NCI-H1930 (cell line): ENCODE measurements at places on chromosomes 7 and 10.
A peak's percentile ranks its signal among the peaks of the same experiment; 100 is the strongest.

GRCh38 chr7:78226059-78226719 is 427.6 kb downstream of the PHTF2 start:
- DNase-seq: peak; percentile 5

DNA sequence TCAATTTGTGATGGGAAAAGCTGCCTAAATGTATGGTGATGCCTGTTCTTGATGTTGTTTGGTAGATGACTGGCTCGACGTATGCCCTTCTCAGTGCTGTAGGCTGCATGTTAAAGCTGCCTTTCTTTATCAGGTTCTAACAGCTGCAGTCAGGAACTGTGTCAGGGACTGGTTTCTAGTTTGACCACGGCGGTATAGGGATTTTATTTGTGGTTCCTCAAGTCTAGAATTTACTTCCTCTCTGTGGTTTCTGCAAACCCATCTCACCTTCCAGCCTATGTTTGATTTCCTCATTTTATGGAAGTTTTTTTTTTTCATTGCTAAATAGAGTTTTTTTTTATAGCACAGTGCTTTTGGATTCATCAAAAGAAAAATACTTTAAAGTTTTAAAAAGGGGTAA is 26.5 kb downstream of the LMTK2 start:
- DNase-seq: no peak

DNA sequence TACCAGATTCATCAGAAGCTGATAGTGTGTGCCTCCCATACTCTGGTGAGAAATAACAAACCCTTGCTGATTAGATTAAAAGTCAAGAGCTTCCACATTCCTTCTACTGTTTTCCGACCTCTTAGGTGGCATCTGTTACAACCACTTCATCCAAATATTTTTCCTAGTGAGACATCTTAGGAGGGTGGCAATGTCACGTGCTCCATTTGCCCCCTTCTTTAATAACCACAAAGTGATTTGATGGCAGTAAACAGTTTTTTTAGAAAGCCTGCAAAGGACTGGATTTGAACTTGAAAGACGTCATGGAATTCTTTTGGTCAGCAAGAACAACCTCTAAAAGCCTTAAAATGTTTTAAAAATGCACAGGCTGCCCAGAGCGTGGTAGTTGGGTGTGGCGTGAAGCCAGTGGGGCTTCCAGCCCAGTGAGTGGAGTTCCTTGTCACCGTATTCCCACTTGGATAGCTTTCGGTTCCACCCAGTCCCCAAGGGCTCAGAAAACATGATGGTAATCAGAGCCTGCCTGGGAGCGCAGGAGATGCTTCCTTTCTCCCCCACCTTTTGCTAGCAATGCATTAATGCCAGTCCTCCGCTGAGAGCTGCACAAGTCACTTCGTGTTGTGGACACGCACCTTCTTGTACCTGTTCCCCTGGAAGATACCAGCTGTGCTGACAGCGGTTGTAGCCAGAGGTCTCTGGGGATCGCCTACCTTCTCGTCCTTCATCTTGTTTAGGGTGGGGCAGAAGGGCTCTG is 256.4 kb downstream of the KIAA1217 start:
- no peak for DNase-seq

DNA sequence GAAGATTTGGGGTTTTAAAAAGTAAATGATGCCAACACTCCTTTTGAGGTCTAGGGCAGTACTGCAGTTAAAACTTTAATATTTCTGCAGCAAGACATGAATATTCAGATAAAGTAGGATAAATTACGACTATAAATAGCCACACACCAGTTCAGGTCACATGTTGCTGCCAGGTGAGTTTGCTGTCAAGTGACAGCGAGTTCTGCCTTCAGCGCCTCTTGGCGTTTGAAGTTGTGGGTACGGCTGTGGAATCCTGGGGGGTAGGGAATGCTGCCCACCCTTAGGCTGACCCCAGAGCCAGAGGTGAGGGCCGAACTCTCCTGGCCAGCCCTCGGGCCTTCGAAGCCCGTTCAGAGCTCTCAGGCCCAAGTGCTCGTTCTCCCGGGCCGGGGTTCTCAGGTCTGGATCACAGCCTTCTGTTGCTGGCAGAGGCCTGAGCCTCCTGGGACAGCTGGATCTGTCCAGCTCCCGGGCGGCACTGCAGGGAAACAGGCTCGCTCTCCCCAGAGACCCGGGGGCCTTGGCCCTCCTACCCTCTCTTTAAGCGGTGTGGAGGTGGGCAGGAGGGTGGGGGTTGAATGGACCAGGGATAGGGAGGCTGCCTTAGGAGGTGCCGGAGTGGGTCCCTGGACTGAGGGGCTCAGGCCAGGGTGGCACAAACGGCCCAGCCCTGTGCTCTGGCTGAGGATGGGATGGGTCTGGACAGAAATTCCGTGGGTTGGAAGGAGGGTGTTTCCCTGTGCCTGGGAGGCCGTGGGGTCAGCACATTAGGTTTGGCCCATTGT is 5.4 kb downstream of the BRI3 start:
- no peak for DNase-seq

DNA sequence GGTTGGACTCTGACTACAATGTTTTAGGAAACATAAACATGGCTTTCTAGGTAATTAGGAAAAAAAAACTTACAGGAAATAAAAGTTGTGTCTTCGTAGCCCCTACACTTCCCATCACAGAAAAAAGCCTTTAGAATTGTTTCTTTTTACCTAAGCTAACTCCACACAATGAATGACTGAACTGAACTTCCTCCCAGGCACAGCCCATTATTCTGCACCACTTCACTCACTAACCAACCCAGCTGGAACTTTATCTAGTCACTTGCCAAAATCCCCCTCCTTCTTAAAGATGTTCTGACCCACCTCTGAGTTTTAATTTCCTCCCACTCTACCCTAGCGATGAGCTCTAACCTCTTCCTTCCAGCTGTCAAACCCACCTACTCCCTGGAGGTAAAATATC is 91.7 kb upstream of the MEOX2 start:
- no peak for DNase-seq

DNA sequence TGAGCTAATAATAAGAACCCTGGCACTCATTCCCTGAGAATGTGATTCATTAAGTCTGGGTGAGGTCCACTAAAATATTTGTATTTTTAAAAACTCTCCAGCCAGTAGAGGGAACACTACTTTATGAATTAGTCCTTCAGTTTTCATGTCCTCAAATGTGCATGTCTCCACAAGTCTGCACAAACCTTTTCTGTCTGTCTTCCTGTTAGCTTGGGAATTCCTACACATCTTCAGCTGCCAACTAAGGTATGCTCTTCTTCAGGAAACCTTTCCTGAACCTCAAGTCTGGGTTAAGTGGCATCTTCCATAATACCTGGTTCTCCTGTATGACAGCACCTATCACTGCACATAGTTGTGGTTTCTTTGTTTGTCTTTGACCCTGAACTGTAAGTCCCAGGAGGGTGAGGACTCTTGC is 119.6 kb upstream of the MKX start:
- no peak for DNase-seq

DNA sequence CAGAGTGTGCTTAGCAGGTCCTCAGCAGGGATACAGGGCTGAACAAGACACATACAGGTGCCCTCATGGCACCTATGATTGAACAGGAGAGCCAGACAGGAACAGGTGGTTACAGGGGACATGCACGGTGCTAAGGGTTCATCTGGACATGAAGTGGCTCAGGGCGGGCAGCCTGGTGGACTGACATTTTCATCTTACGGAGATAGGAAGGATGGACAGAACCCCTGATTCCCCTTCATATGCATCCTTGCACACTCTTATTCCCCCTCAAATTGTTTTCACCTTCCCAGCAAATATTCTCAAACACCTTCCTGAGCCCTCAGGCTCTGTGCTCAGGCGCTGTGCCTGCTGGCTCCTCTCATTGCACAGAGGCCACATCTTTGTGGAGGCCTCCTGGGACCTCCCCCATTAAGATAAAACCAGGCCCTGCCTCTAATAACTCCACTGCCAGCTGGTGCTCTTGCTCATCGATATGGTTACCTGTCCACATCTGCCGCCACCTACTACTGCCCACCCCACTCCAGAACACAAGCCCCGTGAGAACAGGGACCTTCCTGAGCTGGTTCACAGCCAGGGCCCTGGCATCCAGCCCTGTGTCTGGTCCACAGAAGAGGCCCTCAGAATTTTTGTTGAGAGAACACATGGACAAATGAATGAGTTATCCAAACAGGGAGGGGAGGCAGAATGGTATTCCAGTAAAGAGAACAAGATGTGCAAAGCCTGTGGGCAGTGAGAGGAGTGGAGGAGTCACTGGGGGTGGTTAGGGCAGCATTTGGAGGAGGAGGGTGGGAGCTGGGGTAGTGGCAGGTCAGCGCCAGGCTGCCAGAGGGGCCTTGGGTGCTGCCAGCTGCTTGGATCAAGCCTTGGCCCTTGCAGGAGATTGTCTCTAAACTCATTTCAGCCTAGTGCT is 68.9 kb upstream of the AQP1 start:
- DNase-seq: no peak

- no peak for DNase-seq
These were observed 18.7 kb upstream of the DDIT4 start for GRCh38 chr10:72254813-72255568.

DNA sequence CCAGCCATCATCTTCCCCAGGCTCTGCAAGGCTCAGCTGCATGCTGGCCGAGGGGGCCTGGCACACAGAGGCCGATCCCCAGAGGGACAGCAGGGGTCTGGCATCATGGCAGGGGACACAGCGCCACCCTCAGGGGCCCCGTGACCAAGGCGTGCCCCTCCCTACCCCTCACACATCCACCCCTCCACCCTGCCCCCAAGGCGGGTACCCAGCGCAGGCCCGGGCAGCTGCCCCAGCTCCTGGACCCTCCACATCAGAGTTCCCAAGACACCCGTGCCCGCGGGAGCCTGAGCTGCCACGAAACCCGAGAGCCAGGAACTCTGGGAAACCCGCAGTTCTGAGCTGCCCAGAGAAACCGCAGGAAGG is 46.5 kb upstream of the TNRC18 start:
- DNase-seq: no peak

- DNase-seq: no peak
These were observed 112.2 kb downstream of the CYTH3 start for GRCh38 chr7:6160191-6160623.

DNA sequence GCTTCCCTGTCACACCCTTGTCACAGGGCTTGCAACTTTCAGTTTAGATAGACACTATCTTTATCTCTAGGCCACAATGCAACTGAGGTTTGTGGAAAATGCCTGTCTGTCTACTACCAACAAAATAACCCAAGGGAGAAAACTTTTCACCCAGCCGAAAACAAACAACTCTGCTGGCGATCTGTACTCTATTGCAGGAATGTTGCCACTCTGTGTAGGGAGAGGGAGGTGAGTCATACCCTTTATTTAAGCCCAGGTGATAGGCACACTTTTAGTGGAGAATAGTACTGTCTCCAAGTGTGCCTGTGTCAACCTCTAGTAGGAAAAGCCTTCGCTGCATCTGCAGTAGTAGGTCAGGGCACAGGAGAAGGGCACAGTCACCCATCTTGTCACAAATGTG is 108.3 kb downstream of the SLC25A40 start:
- DNase-seq: no peak

DNA sequence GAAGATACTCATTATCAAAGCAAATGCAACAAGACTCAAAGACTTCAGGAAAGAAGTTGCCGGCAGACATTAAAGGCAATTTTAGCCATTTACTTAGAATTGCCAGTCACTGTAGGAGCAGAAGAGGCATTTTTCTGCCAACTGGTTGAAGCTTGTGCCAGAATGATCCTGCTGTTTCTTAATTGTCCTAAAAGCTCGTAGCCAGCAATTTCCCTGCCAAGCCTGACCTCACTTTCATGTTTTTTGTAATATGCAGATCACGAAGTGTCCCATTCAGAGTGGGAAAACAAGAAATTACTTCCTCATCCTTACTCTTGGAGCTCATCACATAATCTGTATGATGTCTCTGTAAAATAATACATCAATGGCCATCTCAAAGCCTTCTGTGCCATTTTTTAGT is 130.9 kb upstream of the ANKRD1 start:
- DNase-seq: no peak

- no peak for DNase-seq
These were observed 169.7 kb downstream of the NEURL1 start for GRCh38 chr10:103663236-103663635.

- DNase-seq: no peak
These were observed 8.2 kb upstream of the GET4 start for GRCh38 chr7:868189-868486.

- DNase-seq: no peak
These were observed 129.1 kb upstream of the PPP1R3A start for GRCh38 chr7:114047889-114048288.

DNA sequence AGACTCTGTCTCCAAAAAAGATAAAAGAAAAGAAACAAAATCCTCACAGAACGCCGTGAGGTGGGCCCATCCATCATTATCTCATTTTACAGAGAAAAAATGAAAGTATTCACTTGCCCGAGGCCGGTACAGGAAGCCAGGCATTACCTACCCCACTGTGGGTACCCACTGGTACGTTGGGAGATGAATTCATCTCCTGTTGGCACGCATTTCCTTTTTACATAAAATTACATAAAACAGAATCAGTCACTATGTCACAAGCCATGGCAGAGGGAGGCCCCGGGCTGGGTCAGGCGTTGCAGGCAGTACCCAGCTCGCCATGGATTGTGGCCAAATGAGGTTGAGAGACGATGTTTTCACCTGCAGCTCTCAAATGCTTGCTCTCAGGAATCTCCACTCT is 38.6 kb upstream of the TNRC18 start:
- DNase-seq: no peak

DNA sequence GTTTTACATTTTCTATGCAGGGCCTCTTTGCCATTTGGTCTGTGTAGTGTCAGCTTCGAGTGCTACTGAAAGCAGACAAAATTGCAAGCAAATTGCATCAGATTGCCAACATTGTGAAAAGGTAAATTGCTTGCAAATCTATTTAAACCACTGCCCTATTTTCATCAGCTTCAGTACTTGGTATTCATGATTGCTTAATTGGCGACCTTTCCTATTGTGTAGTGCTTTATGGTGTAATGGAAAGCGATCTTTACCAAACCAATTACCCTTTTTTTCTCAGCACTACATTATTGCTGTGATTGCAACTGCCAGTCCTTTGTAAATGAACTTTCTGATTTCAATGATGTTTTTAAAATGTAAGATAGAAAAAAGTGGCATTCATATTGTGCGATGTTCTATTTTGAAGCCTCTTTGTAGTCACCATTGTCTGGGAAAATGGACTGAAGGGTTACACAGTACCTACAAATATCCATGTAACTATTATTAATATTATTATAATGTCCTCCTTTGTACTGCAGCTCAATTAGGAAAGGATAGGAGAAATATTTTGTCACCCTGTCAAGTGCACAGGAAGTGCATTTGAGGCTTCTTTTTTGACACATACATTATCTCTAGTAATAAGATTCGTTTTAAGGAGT is 177.7 kb upstream of the SP8 start:
- DNase-seq: peak; percentile 97

DNA sequence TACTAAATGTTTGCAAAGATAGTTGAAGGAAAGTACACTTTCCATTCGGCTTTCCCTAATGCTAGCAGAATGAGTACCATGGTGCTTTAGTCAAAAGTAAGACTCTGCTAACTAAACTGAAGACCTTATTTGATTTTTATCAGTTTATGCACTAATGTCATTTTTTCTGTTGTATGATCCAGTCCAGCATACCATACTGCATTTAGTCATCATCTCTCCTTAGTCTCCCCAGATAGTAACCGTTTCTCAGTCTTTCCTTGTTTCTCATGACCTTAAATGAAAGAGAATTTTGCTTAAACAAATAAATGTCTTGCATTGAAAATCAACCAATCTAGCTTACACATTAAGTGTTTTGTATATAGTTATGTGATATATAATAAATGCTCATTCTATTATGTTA is 529.5 kb upstream of the SEMA3D start:
- no peak for DNase-seq

- no peak for DNase-seq
These were observed 118.7 kb upstream of the PTN start for GRCh38 chr7:137462074-137462715.
